ENCODE measurements at places on chromosomes 7 and 10.

- no peak for DNase-seq
Observed at GRCh38 chr7:100366411-100367250, 6.7 kb upstream of the PILRA start.

DNA sequence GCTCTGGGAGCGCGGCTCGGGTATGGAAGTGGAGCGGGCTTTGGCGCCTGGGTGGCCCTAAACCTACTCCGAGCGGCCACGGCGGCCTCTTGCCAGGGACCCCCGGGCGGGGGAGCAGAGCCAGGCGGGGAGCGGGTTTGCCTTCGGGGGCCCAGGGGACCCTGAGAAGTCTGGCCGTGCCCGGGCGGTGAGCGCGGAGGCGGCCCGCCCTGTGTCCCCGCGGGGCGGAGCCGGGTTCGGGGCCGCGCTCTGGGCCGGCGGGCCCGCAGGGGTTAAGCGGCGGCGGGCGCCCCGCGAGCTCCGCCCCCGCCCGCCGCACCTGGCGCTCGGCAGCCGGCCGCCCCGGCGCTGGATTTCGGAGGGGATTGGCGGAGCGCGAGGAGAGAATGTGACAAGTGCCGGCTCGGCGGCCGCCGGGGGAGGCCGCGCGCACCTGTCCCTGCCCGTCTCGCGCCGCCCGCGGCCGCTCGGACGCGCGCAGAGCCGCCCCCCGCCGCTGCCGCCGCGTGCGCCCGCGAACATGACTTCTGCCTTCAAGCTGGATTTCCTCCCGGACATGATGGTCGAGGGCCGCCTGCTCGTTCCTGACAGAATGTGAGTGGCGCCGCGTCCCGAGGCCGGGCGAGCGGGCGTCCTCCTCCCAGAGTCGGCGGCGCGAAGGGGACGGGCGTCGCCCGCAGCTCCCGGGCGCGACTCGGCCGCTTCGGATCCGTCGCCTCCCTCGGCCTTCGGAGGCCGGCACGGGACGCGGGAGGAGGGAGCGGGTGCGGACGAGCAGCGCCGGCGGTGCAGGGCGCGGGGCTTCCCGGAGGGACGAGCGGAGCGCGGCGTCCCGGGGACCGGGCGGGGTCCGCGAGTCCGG lies at the start of gene CELF2:
Gene CELF2, plus strand, starts transcription at position 303 of the 862 bp plus-strand sequence. Its CDS starts 218 bp downstream, at position 521.
- DNase-seq: no peak

- DNase-seq: no peak
Observed at GRCh38 chr7:133517766-133518165, 264.9 kb downstream of the EXOC4 start.

GRCh38 chr10:90999512-91000172 lies 78.8 kb upstream of the ANKRD1 start:
- DNase-seq: no peak

GRCh38 chr7:45028138-45028919 lies 28.3 kb downstream of the CCM2 start:
- DNase-seq: no peak

GRCh38 chr7:125504848-125505247 lies 575.2 kb upstream of the POT1 start:
- no peak for DNase-seq

GRCh38 chr10:13376746-13377145 lies 28.7 kb upstream of the SEPHS1 start:
- DNase-seq: no peak

DNA sequence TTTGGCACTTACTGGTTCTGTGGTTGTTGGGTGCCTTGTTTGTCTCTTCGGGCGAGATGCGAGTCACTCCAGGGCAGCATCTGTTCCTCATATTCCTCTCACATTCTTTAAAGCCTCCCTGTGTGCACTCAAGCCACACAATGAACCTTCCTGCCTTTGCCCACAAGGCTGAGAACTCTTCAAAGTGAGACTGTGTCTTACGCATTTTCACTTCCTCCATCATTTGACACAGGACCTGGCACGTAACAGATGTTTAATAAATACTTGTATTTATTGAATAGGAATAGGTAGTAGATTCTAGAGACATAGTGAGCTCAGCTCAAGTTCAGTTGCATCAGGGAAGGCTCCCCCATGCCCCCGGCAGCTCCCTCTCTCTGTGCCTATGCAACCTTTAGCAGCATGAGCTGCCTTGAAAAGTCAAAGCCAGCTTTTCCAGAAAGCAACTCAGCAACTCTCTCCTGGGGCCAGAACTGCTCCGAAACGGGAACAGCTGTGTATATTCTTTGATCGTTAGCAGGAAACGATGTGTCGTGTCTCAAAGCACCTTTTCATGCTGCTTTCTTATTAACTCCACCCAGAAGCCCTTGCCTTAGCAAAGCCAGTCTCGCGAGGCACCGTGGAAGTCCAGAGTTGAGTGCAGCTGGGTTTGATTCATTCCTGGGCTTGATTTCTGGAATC lies 97.5 kb downstream of the PFKFB3 start:
- DNase-seq: peak; percentile 38

DNA sequence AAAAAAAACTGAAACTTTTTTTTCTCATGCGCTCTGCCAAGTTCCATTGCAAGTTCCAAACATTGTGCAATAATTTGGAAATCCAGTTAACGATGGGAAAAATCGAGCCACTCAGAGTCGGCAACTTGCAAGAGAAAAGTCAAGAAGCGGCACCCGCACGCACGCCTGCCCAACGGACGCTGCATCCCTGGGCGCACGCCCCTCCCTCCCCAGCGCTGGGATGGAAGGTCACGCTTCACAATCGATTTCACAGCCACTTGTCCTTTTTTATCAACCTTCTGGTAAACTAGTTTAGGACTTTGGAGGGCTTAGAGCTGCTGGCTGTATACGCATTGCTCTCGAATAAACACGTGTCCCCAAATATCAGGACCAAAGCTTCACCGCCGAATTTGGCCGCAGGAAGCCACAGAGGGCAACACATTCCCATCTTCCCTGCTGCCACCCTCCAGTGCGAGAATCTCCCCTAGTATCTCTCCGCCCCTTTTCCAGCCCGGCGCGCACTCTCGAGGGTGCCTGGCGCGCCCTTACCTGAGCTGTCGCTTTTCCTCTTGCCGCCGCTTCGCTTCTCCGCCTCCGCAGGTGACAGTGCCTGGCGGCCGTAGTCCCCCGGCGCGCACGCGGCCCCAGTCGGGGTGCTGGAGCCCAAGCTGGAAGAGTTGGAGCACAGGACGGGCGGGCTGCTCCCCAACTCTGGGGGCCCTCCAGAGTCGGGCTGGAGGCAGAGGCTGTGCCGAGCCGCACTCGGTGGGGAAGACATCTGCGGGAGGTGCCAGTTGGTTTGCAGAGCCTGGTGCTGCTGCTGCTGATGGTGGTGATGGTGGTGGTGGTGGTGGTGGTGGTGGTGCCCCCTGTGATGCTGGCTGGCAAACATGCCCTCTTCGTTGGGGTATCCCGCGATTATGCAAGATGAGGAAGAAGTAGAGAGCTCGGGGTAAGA lies 857 bp downstream of the MEOX2 start:
- no peak for DNase-seq

GRCh38 chr10:30207485-30208052 lies 141.5 kb downstream of the MTPAP start:
- no peak for DNase-seq

DNA sequence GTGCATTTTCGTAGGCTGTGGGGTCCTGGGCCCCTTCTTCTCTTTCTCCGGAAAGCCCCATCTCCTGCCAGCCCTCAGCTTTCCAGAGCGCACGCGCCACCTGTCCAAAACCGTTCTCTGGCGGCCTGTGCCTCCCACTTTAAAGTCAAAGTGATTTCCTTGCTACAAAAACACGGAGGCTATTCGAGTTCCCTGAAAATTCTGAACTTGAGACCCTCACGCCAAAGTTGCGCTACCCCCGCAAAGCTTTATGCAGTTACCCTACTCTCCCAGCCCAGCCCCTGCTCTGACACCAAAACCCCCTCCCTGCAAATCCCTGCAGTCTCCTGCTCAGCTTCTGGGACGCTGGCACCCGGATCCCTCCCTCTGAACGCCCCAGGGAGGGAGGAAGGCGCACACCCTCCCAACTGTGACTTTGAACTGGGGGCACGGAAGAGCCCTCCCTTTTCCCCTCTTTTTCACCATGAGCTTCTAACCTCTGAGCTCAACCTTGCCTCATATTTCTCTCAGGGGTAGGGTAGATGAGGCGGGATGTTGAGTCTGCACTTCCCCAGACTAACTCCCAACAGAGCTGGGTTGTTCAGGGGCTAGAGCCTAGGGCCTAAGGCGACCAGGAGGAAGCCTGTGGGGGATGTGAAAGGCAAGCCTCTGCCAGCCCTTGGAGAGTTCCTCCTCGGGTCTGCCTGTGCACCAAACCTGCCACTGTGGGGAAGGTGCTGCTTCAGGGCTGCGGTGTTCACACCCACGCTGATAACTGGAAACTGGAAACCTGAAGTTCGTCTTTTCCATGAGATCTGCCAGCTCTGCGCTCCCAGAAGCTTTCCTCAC lies 2.7 kb upstream of the PAX4 start:
- no peak for DNase-seq

- no peak for DNase-seq
Observed at GRCh38 chr7:134991469-134992339, 5.4 kb downstream of the AGBL3 start.

- no peak for DNase-seq
Observed at GRCh38 chr7:106693677-106694353, 32.9 kb upstream of the CCDC71L start.

DNA sequence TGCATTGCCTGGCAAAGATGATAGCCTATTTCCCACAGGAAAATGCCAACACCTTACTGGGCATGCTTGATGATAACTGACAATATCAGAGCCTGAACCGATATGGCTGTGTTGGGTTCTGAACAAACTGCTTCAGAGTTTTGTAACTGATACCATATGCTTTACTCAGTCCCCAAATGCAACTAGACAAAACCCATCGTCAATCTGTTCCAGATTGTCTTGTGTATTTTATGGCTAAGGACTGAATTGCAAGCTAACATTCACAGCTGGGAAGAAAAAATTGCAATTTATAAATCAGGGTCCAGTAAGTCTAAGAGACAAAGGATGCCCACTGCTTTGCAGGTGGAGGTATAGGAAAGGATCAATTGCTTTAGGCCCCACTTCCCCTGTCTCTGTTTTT lies 116.8 kb upstream of the WNT16 start:
- no peak for DNase-seq

DNA sequence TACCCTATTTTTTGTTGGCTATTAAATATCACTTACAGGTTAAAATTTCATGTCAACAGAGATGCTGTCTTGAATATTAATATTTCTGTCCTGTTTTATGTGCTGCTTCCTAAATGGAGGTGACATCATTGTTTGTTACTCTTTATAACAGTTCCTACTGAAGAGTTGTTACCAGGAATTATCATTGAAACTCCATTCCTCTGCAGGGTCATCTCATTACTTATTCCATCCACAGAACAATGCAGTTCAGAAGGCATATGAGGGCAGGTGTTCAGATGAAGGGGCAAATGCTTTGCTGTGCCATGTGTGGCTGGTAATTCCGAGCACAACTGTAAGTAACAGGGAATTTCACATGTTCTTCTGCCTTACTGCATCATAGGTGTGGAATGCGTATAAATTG lies 113.4 kb downstream of the ANK3 start:
- no peak for DNase-seq

DNA sequence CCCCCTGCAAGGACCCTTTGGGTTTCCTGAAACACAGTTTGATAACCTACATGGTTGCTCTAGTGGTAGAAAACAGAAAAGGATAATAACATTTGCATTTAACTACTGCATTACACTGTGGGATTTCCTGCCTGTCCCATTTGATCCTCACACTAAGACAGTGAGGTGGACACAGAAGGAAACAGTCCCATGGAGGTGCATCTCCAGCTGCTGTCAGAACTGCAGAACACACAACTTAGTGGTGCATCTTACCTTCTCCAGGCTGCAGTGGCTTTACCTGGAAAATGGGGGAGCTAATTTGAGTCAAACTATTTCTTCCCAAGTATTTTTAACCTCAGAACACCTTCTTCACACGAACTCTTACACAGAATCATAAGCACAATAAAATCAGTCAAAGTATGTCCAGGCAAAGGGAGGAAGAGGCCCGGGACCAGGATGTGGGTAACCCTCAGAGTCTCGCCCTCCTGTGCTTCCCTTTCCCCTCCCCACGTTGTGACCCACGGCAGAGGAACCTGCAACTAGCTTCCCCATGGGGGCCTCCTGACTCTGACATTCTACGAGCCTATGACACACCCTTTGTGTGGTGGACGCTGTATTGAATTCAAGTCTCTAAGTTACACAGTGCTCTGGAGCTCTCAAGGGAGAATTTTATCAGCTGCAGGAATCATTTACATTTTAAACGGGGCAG lies 33.7 kb downstream of the SCRN1 start:
- no peak for DNase-seq

DNA sequence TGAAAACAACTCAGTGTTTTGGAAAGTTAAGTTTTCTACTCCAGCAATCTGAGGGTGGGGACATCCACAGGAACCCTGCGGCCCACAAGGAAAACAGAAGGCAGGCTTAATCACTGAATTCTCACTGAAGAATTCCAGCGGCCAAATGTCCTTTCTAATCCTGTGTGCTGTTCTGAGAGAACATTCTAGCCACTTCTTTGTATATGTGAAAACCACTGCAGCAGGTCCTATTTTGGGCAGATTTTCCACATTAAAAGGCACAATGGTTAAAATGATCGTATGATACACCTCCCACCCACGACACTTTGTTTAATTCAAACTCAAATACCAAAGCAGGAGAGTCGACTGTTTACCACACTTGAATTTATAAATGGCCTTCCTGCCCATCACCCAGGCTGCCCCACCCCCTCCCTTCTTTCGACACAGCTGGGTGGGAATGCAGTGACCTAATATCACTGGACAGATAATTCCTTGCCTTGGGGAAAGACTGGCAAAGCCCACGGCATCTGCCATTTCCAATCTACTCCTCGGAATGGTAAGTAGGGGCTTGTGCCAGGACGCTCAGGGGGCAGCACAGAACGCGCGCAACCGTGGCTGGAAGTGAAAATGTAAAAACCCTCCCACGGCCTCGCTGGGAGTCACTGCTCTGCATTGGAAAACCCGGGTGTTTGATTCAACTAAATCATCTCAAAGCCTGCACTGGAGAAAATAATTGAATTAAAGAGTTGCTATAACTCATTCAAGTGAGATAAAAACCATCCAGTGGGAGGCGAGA lies 67.0 kb downstream of the CTBP2 start:
- peak; percentile 36 for DNase-seq

DNA sequence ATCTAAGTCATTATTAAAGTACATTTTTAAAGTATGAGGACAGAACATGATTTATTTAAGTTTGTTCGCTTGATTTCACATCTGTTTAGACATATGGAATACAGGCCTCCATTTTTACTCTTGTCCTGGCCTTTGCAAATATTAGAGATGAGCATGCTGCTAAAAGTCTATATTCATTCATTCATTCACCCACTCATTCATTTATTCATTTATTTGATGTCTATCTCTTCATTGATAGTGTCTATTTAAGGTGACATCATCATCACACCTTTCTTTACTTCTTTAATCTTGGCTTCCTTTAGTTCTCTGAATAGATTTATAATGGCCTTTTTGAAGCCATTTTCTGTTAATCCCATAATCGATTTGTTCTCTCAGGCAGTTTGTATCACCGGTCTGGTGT lies 68.0 kb downstream of the THNSL1 start:
- DNase-seq: no peak
